ENCODE measurements at places on chromosomes 6 and 20.

DNA sequence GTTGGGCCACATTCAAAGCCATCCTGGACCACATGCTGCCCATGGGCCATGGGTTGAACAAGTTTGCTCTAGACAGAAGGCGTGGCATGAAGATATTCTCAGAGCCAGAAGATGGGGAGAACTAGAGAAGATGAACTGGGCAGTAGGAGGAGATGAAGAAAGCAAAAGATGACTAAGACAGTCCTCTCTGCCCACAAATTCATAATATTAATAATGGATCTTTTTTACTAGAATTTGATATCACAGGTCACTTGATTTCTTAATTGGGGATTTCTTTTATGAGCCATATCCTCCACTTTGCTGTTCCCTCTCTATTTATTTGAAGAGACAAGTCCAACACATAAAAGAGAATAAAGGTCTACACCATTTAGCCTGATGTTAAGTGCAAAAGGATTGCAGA lies 25.5 kb upstream of the EDN1 start:
- no peak for DNase-seq

DNA sequence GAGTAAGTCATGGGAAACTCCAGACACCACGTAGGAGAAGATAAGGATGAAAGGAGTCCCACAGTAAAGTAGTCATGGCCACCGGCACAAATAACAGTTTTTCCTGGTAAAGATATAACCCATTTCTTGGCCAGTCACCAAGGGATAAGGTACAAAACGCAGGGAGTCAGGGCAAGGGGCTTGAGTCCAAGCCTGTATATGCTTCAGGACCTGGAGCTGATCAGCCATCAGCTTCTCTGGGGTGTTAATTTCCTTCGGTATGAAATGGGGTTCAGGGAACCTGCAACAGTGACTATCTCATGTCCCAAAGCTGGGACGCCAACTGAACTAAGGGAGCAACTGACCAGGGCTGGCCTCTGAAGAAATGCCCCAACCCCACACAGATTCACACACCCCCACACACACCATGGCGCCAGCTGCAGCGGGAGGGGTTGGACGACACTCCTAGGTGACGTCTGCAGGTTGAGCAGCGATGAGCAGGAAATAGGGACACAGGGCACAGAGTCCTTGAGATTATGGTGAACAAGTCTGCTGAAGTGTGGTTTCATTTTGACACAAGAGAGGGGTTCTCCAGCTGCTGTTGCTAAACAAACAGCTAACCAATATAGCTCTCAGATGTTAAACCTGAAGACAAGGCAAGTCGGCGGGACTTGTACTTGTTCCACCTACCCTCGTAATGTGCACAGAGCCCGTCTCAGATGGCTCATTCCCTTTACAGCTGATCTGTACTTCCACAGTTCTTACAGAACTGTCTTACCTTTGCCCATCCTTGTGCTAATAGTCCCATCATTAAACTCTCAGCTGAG lies 7.4 kb upstream of the ADTRP start:
- DNase-seq = no peak

DNA sequence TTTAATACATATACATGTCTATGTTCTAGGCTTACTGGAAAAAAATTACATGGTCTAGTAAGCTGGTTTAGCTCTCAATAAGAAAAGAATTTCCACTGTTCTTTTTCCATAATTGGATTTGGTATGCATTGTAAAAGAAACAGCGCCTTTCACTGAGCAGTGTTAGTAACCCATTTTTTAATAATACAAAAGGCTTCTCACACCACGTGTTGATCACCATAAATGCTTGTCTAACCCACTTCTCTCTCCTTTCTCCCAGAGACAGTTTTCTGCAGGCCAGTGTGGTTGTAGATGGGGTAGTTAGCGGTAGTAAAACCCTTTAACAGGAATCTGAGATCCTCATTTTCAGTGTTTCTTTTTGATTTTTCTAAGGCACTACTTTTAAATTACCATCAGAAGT lies 348.7 kb upstream of the MANEA start:
- no peak for DNase-seq

DNA sequence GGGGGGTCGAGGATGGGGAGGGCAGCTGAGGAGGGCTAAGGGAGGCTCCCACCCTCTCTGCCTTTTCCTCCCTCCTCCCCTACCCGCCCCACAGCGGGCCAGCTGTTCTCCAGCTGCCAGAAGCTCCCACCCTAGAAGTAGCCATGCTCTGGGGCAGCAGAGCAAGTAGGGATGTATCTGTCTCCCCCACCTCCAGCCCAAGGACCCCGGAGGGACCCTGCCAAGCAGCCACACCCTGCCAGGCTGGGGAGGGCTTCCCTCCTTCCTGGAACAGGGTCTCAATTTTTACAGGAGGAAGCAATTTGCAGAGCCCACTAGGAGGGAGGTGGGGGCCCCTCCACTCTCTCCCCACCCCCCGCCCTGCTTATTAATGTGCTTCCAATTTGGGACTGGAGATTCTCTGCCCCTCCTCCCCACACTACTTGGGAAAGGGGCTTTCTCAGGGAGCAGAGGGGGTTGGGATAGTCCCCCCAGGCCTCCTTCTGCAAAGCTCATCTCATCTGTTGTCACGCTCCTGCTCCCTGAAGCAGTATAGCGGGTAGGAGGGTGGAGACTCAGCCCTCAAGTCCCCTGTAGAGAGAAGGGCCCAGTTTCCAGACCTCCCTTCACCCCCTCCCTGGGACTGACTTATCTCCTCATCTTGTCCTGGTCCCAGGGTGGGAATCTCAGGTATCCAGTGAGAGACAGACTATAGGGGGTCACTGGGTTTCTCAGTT lies 4.5 kb downstream of the TEAD3 start:
- DNase-seq = no peak
